Thymus (tissue), 14 donors: ENCODE measurements at places on chromosomes 12 and 14. TPM values are rescaled to one million over a fixed set of nuclear protein-coding genes. Genes with fewer than 3 reads are reported as not detected.
A peak's percentile ranks its signal among the peaks of the same experiment; 100 is the strongest.

IGFBP6 gene
- total RNA-seq = 10.0 TPM

CNTN1 gene
- 5.6 TPM for total RNA-seq

PRKD1 gene
- total RNA-seq = 2.5 TPM

NXPH4 gene
- total RNA-seq = 0.14 TPM

ZNF385A gene
- 1.6 TPM for total RNA-seq

E2F7 gene
- 4.4 TPM for total RNA-seq

KIF26A gene
- total RNA-seq = 1.7 TPM

CLEC6A gene
- 0.09 TPM for total RNA-seq

MMP17 gene
- 0.28 TPM for total RNA-seq

FOXJ2 gene
- total RNA-seq = 4.4 TPM

WASHC4 gene
- 34.9 TPM for total RNA-seq

C12orf60 gene
- 1.4 TPM for total RNA-seq

NTN4 gene
- total RNA-seq = 2.4 TPM

DCN gene
- total RNA-seq = 137 TPM

DNA sequence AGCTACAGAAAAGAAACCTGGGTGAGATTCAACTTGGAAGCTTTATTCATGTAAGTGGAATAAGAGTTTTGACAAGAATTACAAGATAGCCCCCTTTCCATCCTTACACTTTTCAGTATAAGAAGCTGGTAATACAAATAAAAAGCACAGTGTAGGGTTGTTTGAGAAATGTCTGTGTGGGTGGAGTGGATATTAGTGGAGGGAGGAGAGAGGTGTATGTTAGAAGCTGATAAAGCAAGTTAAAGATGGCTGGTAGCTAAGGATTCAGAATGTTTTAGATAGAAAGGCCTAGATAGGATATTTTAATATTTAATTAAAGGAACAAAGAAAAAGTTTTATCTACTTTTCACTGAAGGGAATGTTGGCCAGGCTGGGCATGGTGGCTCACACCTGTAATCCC, 12.5 kb downstream of the CFAP54 start:
- H3K4me1 ChIP-seq = peaks cover 3% of the 10 kb centered on the region
- no peak for DNase-seq
- no peak overlapping the region for H3K4me3 ChIP-seq
- H3K27ac ChIP-seq = no peak overlapping the region

DNA sequence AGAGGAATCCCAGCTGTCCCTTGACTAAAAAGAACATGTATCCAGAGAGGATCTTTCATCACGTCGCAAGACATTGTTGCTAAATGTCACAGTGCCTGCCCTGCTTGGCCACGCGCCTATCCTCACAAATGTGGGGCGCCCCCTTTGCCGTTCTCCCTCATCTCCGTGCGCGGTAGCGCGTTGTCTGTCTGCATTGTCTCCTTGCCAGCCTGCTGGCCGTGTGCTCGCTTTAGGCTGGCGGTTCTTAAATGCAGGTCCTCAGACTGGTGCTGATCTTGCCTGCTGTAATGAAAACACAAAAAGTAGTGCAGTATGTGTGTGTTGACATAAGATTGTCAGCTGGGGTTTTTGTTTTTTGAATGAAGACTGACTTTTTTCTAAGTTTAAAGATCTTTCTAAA, 198.2 kb upstream of the RGS6 start:
- H3K4me1 ChIP-seq = no peaks in the 10 kb centered on the region
- no peak for DNase-seq
- peaks cover 61% of the 10 kb centered on the region for H3K36me3 ChIP-seq
- no peak overlapping the region for H3K4me3 ChIP-seq
- no peak overlapping the region for H3K27ac ChIP-seq

GRCh38 chr14:71465316-71465715, 466.9 kb upstream of the RGS6 start:
- H3K4me3 ChIP-seq = no peak overlapping the region
- H3K4me1 ChIP-seq = no peaks in the 10 kb centered on the region
- no peak overlapping the region for H3K27ac ChIP-seq
- peaks cover 5% of the 10 kb centered on the region for H3K36me3 ChIP-seq

DNA sequence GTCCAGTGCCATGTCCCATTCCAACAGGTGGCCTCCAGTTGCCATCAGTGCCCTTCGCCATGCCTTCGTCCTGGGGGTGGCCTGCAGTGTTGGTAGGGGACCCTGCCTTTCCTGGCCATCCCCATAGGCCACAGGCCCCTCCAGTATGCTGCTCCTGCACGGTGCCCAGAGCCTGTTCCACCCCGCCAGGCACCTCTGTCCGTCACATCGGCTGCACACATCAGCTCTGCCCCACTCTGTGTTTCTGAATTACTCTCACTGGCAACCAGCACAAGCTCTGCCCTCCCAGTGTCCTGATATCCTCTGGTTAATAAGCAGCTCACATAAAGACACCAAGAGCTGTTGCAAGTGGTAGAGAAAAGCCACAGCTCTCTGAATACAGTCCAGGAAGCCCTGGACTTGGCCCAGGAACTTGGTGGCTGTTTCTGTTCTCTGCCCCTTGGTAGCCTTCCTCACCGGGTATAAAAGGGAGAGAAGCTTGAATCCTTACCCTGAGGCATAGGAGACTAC, 31.3 kb upstream of the ATP2A2 start:
- no peak overlapping the region for H3K4me3 ChIP-seq
- H3K27me3 ChIP-seq = no peaks in the 10 kb centered on the region
- peak overlapping the region; percentile 18 for H3K27ac ChIP-seq
- H3K36me3 ChIP-seq = no peaks in the 10 kb centered on the region

- no peaks in the 10 kb centered on the region for H3K36me3 ChIP-seq
- H3K27ac ChIP-seq = no peak overlapping the region
- no peak overlapping the region for H3K4me3 ChIP-seq
- DNase-seq = no peak
- peaks cover 19% of the 10 kb centered on the region for H3K27me3 ChIP-seq
These were observed 6.1 kb upstream of the TMEM30B start for GRCh38 chr14:61287196-61287595.

GRCh38 chr14:58820032-58820431, 182.3 kb downstream of the DACT1 start:
- H3K27me3 ChIP-seq = no peaks in the 10 kb centered on the region
- DNase-seq = no peak
- H3K4me3 ChIP-seq = no peak overlapping the region
- H3K36me3 ChIP-seq = no peaks in the 10 kb centered on the region
- no peaks in the 10 kb centered on the region for H3K4me1 ChIP-seq

DNA sequence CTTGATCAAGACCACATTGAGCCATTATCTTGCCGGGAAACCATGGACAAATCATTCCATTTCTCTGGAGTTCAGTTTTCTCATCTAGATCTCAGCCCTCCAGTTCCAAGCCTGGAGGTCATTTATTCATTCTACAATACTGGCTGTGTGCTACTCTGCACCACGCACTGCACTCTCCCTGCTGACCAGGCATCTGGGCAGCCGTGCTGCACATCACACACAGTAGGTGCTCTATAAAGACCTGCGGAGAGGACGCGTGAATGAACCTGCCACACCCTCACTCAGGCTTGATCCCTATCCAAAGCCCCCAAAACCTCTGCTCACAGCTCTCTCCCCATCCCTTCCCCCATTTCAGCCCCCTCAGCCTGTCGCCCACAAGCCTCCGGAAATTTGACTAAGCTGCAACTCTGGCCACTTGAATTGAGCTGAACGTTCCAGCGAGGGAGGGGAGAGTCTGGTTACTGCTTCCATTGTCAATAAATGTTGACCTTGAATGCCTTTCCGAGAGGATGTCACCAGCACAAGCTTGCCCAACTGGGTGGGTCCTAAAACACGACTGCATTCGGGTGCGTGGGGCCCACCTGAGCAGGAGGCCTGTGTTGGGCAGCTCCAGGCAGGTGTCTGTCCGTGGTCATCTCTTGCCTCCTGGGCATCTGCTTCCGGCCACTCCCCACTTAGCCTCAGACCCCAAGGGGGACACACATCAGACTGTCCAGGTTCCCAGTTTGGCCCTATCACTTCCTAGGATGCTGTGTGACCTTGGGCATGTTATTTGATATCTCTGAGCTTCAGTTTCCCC, 17.8 kb downstream of the FAIM2 start:
- no peaks in the 10 kb centered on the region for H3K36me3 ChIP-seq
- H3K27me3 ChIP-seq = peaks cover 49% of the 10 kb centered on the region
- no peak overlapping the region for H3K27ac ChIP-seq
- no peak overlapping the region for H3K4me3 ChIP-seq
- H3K4me1 ChIP-seq = no peaks in the 10 kb centered on the region

DNA sequence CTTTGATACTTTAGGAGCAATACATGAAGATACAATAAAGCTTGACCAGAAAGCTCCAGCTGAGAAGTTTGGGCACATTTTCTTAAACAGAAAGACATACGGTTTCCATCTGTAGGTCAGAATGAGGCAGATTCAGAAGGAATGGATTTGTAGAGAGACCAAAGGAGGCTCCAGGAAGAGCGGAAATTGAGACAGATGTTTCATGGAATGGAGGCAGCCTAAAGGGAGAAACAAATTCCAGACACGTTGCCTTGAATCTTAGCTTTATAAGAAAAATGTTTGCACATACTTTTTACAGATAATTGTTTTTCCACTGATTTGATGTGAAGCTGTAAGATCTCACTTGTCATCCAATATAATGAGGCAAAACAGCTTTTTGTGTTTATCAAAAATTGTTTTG, 24.8 kb downstream of the EPYC start:
- H3K4me3 ChIP-seq = no peak overlapping the region
- no peaks in the 10 kb centered on the region for H3K27me3 ChIP-seq
- DNase-seq = no peak
- H3K4me1 ChIP-seq = no peaks in the 10 kb centered on the region
- H3K27ac ChIP-seq = no peak overlapping the region

GRCh38 chr14:94054401-94054800, 26.6 kb downstream of the DDX24 start:
- peaks cover 79% of the 10 kb centered on the region for H3K36me3 ChIP-seq
- H3K27me3 ChIP-seq = no peaks in the 10 kb centered on the region
- no peak overlapping the region for H3K4me3 ChIP-seq
- H3K4me1 ChIP-seq = no peaks in the 10 kb centered on the region

DNA sequence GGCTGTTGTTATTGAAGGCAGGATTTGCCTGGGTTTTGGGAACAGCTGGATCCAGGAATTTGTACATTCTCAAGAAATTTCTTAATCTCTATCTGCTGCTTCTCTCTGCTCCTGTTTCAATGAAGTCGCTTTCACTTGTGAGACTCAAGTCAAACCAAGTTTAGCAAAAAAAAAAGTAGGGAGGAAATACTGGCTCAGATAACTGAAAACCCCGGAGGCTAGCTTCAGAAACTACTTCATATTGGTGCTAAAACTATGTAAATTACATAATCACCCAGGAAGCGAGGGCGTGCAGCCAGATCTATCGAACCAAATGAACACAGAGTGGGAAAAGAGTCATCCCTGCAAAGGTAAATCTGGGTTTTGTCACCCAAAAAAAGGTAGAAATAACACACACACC, 68.3 kb upstream of the FICD start:
- no peaks in the 10 kb centered on the region for H3K4me1 ChIP-seq
- H3K27ac ChIP-seq = no peak overlapping the region
- DNase-seq = no peak
- H3K36me3 ChIP-seq = no peaks in the 10 kb centered on the region
- no peaks in the 10 kb centered on the region for H3K27me3 ChIP-seq

GRCh38 chr12:65004270-65004669, 116.8 kb downstream of the WIF1 start:
- no peak overlapping the region for H3K27ac ChIP-seq
- no peaks in the 10 kb centered on the region for H3K27me3 ChIP-seq
- H3K36me3 ChIP-seq = no peaks in the 10 kb centered on the region
- no peaks in the 10 kb centered on the region for H3K4me1 ChIP-seq

GRCh38 chr14:68736471-68736871, 56.4 kb downstream of the ZFP36L1 start:
- H3K27me3 ChIP-seq = no peaks in the 10 kb centered on the region
- DNase-seq = no peak
- no peak overlapping the region for H3K4me3 ChIP-seq
- peaks cover 29% of the 10 kb centered on the region for H3K4me1 ChIP-seq
- peak overlapping the region; percentile 37 for H3K27ac ChIP-seq

- no peaks in the 10 kb centered on the region for H3K27me3 ChIP-seq
- H3K27ac ChIP-seq = no peak overlapping the region
- H3K4me1 ChIP-seq = peaks cover 4% of the 10 kb centered on the region
- H3K36me3 ChIP-seq = peaks cover 26% of the 10 kb centered on the region
- no peak overlapping the region for H3K4me3 ChIP-seq
These were observed 3.1 kb downstream of the AVIL start for GRCh38 chr12:57815177-57816000.

DNA sequence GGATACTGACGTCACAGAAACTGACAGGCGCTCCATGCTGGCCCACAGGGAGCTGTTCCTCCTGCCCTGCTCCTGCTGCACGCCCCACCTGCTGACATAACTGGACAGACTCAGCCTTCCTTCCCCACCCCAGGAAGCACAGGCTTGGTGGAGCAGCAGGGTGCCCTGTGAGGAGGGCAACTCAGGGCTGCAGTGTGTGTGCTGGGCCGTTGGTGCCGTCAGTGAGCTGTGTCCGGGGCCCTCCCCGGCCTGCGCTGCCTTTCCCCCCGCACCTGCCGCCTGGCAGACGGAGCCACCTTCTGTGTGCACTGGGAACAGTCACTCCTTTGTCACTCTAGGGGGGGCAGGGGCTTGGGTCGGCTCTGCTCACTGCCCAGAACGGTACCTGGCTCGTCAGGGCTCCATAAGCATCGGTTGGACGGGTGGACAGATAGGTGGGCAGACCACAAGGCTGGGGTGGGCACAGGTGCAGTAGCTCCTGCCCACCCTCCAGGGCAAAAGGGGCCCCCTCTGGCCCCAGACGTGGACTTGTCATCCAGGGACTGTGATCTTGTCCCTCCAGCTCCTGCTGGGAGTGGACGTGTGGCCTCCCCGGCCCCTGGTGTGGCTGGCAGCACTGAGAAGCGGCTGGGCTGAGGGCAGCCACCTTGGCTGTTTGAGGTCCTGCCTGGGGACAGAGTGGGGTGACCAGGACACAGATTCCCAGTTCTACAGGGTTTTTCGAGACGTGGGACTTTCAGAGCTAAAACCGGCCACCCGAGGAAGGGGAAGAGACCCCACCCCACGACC, 32.8 kb downstream of the FBRSL1 start:
- H3K27ac ChIP-seq = no peak overlapping the region
- no peak overlapping the region for H3K4me3 ChIP-seq
- H3K27me3 ChIP-seq = no peaks in the 10 kb centered on the region
- no peak for DNase-seq

- H3K36me3 ChIP-seq = no peaks in the 10 kb centered on the region
- H3K27me3 ChIP-seq = no peaks in the 10 kb centered on the region
- no peaks in the 10 kb centered on the region for H3K4me1 ChIP-seq
- no peak overlapping the region for H3K4me3 ChIP-seq
- no peak for DNase-seq
These were observed 17.5 kb upstream of the AICDA start for GRCh38 chr12:8630131-8630530.

- peaks cover 3% of the 10 kb centered on the region for H3K36me3 ChIP-seq
- no peak for DNase-seq
- H3K27me3 ChIP-seq = no peaks in the 10 kb centered on the region
- no peak overlapping the region for H3K4me3 ChIP-seq
- no peak overlapping the region for H3K27ac ChIP-seq
These were observed 52.0 kb downstream of the PEBP1 start for GRCh38 chr12:118187751-118188435.
